A549 treated with DMSO at 1 μM for 4 hours (cell line): ENCODE measurements at places on chromosomes 1 and 21. TPM values are rescaled to one million over a fixed set of nuclear protein-coding genes. Genes with fewer than 3 reads are reported as not detected.

KRTAP19-1 gene
- total RNA-seq: not detected in 5 replicates

SYCP1 gene
- total RNA-seq: not detected in 5 replicates

C1QA gene
- total RNA-seq: not detected in 5 replicates

LRRC38 gene
- not detected in 5 replicates for total RNA-seq

PLD5 gene
- total RNA-seq: 1.0 to 1.6 TPM (median 1.4 TPM) in 5 replicates

FMO5 gene
- 0.20 to 0.38 TPM (median 0.28 TPM) in 5 replicates for total RNA-seq

PCNT gene
- total RNA-seq: 12.9 to 17.5 TPM (median 14.8 TPM) in 5 replicates

NOS1AP gene
- total RNA-seq: 0.43 to 0.67 TPM (median 0.56 TPM) in 5 replicates

SELENBP1 gene
- total RNA-seq: 5.8 to 6.2 TPM (median 5.8 TPM) in 5 replicates

TESK2 gene
- total RNA-seq: 0.30 to 0.39 TPM (median 0.34 TPM) in 5 replicates

IFI44L gene
- 0.02 to 0.09 TPM (median 0.02 TPM) in 3 of 5 replicates, not detected in the others for total RNA-seq

CR1 gene
- total RNA-seq: not detected in 5 replicates

KRTAP7-1 gene
- total RNA-seq: not detected in 5 replicates

TXLNA gene
- 30.6 to 32.8 TPM (median 31.2 TPM) in 5 replicates for total RNA-seq

BSND gene
- not detected in 5 replicates for total RNA-seq

KRTAP19-8 gene
- total RNA-seq: not detected in 5 replicates

PIGR gene
- total RNA-seq: 0.23 TPM in 1 of 5 replicates, not detected in the others

FNBP1L gene
- total RNA-seq: 12.9 to 21.5 TPM (median 17.9 TPM) in 5 replicates
